ENCODE measurements at places on chromosomes 2 and 18. TPM values are rescaled to one million over a fixed set of nuclear protein-coding genes. Genes with fewer than 3 reads are reported as not detected.
A peak's percentile ranks its signal among the peaks of the same experiment; 100 is the strongest.

- no peak for DNase-seq
These were observed 26.8 kb upstream of the NARS1 start for GRCh38 chr18:57648414-57648813.

Gene CIAO1
- 71.8 TPM for total RNA-seq

GRCh38 chr2:43490252-43490786 is 105.5 kb downstream of the THADA start:
- no peak for DNase-seq

DNA sequence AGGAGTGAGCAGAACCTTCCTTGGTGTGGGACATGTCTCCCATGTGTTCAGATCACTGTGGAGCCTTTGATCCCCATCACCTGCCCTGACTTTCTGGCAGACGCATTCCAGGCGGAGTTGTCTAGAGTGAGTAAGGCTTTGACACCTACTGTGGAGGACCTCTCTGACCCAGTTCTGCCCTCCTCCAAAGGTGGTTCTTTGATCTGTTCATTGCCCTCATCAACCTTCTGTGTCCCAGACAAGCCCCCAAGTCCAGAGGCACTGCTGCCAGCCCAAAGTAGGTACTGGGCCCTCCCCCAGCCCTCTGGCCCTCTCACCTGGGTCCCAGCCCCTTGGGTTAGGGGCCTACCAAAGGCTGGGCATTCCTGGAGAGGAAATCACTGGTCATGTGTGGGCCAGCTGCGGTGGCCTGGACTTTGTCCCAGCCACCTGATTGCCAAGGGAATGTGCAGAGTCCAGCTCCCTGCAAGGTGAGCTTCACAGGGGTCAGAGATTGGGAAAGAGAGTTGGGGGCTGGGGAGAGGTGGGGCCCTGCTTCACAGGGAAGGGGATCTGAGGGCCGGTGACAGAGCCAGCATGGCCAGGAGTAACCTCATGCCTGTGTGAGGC is 12.1 kb upstream of the FAHD2A start:
- DNase-seq: no peak

GRCh38 chr18:38368246-38368645 is 802.6 kb upstream of the CELF4 start:
- no peak for DNase-seq

Gene ACKR3
- 2.0 TPM for total RNA-seq

DNA sequence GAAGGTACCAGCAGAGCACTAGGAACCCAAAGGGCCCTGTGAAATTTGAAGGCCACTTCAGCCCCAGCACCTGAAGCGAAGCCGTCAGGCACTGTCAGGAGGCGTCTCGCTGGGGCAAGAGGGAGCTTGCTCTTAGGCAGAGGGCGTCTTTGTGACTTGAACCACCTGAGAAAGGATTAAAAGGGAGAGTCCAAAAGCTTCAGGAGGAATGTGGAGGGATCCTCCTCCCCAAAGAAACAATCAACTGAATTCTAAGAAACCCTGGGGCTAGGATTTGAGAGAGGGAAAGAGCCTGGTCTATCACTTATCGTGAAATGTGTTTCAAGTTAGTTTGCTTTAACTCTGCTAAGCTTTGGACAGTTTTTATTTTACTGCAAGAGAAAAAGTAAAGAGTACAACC is 324.9 kb upstream of the SOX11 start:
- no peak for DNase-seq

Gene NOSTRIN
- 0.81 TPM for total RNA-seq

- no peak for DNase-seq
These were observed 21.9 kb upstream of the DLX1 start for GRCh38 chr2:172063446-172063845.

GRCh38 chr2:43225093-43225787 is 1.2 kb downstream of the ZFP36L2 start:
- peak; percentile 84 for DNase-seq

GRCh38 chr2:196128749-196129148 is 42.6 kb downstream of the STK17B start:
- DNase-seq: no peak

GRCh38 chr2:11292464-11293255 is 51.8 kb downstream of the ROCK2 start:
- peak; percentile 51 for DNase-seq

DNA sequence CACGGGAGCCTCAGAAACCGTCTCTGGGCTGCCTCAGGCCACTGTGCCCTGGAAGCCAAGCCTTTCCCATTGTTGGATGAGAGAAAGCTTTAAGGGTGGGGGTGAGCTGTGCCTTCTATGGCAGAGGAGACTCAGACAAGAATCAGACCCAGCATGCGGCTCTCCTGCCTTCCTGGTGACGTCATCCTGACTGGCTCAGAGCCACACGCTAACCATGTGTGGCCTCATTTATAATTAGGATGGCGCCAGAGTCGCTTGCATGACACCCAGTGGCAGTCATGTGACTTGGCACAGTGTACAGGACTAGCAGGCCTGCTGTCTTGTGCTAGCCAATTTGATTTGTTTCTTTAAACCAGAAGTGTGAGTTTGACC is 99.1 kb downstream of the SH3BP4 start:
- peak; percentile 93 for DNase-seq

Gene EML6
- 0.49 TPM for total RNA-seq

Gene SCN7A
- under 0.01 TPM for total RNA-seq

DNA sequence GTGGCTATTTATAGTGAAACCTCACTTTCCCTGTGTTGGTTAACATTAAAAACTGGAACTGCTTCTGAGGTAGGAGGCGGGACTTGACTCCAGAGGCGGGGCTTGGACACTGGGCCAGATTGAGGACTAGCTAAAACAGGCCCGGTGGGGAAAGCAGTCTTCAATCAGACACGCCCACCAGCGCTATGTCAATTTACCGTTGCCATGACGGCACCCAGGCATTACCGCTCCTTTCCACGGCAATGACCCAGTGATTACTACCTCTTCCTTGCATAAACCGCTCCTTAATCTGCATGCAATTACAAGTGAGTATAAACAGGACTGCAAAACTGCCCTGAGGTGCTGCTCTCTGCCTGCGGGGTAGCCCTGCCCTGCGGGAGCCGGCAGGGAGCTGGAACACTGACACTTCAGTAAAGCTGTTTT is 35.3 kb downstream of the LRRFIP1 start:
- peak; percentile 70 for DNase-seq

Gene AQP12B
- total RNA-seq: not detected

Gene MC5R
- not detected for total RNA-seq

- DNase-seq: no peak
These were observed 10.5 kb upstream of the TTC39C start for GRCh38 chr18:24003903-24004640.

Gene HOXD13
- not detected for total RNA-seq

DNA sequence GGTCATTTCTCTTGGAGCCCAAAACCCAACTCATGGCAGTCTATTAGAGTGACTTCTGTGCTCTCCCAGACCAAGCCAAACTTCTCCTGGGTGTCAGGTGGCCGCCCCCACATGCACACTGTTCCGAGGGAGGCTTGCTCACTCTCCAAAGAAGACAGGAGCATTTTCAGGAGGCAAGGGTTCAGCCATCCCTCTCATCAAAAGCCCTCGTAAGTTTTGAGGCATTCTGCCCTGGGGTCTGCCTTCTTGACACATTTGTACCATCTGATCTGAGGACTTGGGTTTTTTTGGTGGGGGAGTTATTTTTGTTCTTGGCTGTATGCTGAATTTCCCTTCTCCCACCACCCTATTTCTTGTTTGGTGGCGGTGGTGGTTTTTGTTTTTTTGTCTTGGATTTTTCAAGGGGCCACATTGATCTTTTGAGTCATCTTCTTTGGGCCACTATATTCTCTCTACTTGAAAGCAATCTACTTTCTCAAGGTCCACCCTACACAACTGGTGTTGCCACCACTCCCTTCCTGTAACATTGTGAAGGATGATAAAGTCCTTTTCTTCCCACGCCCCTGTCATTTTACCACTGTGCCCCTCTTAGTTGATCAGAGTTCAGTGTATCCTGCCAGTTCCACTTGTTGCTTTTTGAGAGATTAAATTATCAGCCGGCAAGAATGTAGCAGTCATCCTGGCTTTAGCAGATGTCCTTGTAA is 255.8 kb downstream of the CYP26B1 start:
- no peak for DNase-seq

DNA sequence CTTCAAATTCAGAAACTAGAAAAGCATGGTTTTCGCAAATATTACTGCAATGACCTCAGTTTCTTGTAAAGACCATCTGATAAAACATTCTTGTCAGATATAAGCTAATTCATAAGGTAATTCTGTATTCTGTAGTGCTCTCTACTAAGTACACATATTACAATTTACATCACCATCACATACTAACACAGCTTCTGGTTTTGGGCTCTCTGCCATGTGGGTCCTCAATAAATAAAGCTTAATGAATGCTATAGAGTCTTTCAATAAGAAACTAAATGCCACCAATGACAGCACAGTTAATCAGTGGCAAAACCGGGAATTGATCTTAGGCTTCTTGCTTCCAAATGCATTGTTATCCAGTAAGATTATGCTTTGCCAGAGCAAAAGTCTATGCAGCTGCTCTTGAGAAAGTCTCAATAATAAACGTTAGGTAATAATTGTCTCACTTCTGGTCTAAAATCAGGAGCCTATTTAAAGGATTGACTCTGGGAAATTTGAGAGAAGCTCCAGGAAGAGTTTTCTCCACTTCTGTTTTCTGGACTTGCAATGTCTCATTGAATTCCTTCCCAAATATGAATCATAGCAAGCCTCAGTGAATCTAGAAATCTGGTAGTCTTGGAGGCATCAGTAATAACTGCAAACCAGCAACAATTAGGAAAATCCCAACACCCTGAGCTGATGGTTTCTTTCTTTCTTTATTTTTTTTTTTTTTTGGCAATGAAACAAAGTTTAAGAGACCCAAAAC is 67.9 kb upstream of the RAPGEF4 start:
- DNase-seq: peak; percentile 37

Gene HOXD4
- total RNA-seq: not detected

GRCh38 chr2:68214381-68214780 is 38.0 kb downstream of the PPP3R1 start:
- DNase-seq: no peak

DNA sequence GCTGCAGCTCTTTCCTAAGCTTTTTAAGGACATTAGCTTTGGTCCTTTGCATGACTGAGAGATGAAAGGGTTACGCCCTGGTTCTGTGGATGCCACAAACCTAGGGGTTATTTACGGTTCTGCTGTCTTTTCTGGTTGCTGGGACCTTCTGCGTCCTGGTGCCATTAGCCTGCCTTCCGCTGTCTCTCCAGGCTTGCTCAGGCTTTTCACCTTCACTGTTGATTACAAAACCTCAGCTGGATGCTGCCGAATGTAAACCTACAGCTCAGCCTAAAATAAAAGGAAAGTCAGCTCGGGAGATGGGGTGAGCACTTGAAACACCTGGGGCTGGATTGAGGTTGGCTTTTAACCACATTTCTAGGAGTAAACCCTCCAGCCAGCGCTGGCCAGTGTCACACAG is 130.9 kb upstream of the ARHGAP28 start:
- DNase-seq: no peak

Gene IL1RN
- total RNA-seq: 1.1 TPM

DNA sequence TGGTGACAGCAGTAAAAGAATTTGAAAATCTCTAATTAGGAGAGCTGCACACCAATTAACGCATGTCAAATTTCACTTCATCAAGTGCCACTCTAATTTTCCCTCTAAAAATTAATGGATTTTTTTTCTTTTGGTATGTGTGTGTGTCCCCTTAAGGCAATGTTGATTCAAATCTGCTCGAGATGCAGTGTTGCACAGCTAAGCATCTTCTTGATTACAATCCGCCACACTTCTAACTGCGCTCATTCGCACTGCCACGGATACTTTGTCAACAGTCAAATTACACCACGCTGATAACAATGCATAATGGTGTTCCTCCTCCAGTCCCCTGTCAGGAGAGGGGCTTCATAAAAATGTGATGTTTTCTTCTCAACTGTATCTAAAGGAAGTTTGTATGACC is 261.4 kb downstream of the MEIS1 start:
- DNase-seq: peak; percentile 56

- DNase-seq: no peak
These were observed 914.8 kb downstream of the DCDC2C start for GRCh38 chr2:4618141-4618540.

- peak; percentile 55 for DNase-seq
These were observed 285.8 kb upstream of the GYPC start for GRCh38 chr2:126370201-126370600.

Gene CRYGC
- total RNA-seq: not detected

Gene KIAA2012
- total RNA-seq: not detected

Gene SLC25A12
- total RNA-seq: 17.1 TPM

GRCh38 chr18:33928231-33928630 is 296.5 kb downstream of the NOL4 start:
- DNase-seq: peak; percentile 56

Gene MBD5
- total RNA-seq: 47.0 TPM

- peak; percentile 34 for DNase-seq
These were observed 18.6 kb downstream of the DDX18 start for GRCh38 chr2:117832905-117833613.

Gene TDRD15
- not detected for total RNA-seq

- DNase-seq: no peak
These were observed 261.7 kb upstream of the SLC14A2 start for GRCh38 chr18:45353530-45353929.

Gene C2orf92
- 2.0 TPM for total RNA-seq

DNA sequence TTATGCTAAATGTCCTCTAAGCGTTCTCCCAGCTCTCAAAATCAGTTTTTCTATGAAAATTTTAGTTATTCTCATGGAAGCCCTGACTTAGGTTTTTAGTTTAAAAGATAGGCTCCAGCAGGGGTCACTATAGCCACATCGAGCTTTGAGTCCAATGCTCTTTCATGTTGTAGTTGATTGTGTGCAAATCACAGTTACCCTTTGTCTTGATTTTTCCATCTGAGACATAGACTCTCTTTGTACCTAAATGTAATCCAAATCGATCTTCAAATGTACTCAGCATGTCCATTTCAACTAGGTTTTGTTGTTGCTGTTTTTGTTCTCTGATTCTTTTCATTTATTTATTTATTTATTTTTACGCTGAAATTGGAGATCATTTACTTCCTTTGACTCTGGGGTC is 26.4 kb upstream of the MSTN start:
- DNase-seq: peak; percentile 87

GRCh38 chr18:65822826-65823225 is 72.0 kb downstream of the CDH7 start:
- DNase-seq: no peak

- DNase-seq: no peak
These were observed 139.3 kb downstream of the ACOXL start for GRCh38 chr2:110871637-110872036.

DNA sequence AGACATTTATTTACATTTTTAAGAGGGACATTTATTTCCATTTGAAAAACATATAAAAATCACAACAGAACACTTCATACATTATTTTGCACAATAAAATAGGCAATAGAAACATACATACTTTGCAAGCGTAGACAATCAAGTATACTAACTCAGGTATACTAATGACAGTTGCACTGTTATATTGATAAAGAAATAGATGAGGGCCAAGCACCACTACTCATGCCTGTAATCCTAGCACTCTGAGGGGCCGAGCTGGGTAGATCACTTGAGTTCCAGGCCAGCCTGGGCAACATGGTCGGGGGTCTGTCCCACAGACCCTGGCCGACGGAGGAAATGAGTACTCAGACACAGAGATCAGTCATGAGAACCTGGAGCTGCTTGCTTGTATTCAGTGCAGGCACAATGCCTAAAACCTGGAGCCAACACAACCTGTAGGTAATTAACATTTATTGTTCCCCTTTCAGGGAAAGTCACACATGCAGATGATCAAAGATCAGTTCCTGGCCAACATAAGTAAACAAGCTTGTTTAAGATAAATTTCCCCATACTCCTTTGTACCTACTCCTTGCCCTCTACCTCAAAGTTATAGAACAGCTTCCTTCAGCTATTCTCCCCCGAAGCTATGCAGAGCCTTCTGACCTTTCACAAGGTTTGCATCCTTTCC is 1960.2 kb downstream of the SUCLG1 start:
- no peak for DNase-seq

Gene SH3RF3
- total RNA-seq: 8.4 TPM

Gene CHST9
- total RNA-seq: not detected

Gene GPAT2
- 10.2 TPM for total RNA-seq

GRCh38 chr2:162424816-162425215 is 80.9 kb downstream of the GCA start:
- DNase-seq: no peak
